ENCODE measurements at places on chromosomes 13 and 19.

GRCh38 chr19:34248941-34249340 is 5.4 kb upstream of the GARRE1 start:
- no peak for DNase-seq

GRCh38 chr13:102460806-102461205 is 59.0 kb upstream of the FGF14 start:
- no peak for DNase-seq

- DNase-seq, result no peak
These were observed 42.5 kb upstream of the ARGLU1 start for GRCh38 chr13:106610486-106610885.

GRCh38 chr19:38079926-38080380 is 144.1 kb downstream of the DPF1 start:
- peak; percentile 34 for DNase-seq

DNA sequence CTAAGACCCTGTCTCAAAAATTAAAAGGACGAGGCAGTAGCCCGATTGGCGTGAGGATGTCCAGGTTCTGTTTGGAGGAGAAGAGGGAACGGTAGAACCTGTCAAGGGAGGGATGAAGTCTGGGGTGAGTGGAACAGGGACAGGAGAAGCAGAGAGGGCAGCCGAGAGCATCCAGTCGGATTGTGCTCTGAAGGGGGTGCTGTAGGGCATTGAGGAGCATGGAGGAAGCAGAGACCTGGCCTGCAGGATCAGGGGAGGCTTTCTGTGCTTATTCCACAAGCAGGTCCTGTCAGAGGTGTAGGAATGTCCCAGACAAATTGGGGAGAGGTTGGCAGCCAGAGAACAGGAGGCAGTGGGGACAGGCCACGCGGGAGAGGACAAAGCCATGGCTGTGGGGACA is 14.1 kb downstream of the AP2A1 start:
- DNase-seq, result no peak

DNA sequence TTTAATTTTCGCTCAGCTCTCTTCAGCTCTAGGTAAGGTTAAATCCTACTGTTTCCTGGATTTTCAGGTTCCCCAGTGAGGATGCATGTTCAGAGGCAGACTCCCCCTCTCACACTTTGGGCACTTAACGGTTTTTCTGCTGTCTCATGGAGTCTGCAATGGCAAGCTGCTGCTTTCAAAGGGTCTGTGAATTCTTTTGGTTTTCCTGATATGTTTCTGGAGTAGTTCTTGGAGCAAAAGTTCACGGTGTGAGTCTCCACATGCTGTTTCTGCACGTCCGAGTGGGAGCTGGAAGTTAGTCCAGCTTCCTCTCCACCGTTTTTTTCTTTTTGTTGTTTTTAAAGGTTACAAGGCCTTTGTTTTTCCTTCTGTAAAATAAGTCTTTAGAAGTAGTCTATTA is 35.4 kb downstream of the DNAJC15 start:
- DNase-seq, result no peak

DNA sequence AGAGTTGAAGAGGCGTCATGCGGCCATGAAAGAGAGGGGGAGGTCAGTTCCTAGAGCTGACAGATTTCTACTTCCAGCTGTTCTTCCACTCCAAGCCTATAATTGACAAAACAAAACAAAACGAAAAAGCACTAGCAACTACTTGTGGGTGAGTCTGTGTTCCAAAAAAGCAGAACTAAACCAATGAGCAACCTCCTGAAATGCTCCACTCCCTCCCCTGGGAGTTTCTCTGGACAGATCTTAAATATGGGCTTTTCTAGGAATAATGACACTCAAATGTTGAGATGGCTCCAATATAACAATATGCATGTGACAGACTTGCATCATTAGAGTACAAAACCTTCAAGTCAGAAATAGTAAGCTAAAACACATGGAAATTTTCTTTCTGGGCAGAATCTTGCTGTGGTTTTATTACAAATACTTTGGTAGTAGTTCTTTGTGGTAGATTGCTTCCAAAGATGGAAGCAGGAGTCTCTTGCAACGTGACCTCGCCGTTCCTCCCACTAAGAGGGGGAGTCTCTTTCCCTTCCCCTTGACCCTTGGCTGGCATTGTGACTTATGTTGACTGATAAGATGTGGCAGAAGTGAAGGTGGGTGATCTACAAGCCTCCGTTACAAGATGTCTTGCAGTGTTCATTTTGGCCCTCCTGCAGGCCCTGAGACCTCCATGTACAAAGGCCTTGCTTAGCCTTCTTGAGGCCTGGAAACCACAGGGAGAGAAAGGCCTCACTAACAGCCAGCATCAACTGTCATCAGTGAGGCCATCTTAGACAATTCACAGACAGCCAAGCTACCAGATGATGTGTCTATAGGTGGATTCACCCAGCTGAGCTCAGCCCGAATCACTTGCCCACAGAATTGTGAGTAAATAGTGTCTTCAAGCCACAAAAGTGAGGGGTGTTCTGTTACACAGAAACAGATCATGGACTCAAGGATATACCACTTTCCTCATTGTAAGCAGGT is 173.1 kb upstream of the RFC3 start:
- DNase-seq, result no peak

GRCh38 chr13:114054264-114054663 is 78.2 kb downstream of the RASA3 start:
- no peak for DNase-seq

DNA sequence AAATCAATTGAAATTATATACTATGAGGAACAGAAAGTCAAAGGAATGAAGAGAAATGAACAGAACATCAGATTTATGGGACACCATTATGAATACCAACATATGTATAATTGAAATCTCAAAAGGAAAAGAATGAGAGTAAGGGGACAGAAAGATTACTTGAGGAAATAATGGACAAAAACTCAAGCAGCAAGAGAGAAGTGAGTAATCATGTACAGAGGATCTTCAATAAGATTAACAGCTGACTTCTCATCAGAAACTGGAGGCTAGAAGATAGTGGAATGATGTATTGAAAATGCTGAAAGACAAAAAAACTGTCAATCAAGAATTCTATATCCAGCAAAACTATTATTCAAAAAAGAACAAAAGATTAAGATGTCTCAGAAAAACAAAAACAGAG is 10.4 kb downstream of the MTUS2 start:
- DNase-seq, result no peak

DNA sequence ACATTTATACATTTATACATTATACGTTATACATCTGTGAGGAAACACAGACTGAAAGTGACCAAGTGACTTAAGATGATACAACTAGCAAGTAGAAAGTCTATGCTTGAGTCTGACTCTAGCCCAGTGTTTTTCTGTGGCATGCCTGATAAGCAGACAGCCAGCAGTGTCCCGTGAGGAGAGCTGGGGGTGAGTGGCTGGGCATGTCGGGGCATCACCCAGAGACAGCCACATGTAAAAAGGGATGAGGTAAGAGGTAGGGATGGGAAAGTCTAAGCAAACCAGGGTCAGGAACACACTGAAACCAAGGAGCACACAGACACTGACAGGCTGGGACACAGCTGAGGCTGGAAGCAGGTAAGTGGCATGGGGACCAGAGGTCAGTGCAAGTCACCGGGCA is 333.2 kb downstream of the FOXO1 start:
- no peak for DNase-seq

DNA sequence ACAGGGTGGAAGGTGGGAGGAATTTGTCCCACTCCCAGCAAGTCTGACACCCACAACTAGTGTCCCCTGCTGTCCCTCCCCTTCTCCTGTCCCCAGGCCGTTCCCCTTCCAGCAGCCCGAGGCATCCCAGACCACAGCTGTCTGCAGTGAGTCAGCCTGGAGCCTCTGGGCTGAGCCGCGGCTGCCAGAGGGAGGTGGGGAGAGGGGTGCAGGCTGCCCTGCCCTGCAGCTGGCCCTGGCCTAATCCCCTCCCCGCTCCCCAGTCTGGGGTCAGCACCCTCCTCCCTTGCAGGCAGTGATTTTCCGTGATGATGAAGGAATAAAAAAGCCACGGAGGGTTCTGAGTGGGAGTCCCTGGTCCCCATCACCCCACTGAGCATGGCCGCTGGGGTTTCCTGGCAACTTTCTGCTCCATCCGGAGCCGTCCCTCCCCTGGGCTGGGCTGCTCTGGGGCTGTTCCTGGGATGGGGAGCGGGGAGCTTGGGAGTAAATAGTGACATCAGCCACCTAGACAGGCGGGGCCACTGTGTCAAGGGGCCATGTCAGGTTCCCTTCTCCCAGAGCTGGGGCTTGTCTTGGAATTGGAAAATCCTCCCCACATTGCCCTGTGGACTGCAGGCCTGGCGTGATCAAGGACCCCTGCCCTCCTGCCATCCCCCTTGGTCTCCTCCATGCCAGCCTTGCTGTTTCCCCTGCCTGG is 16.8 kb downstream of the SPC24 start:
- no peak for DNase-seq

GRCh38 chr13:94329277-94329676 is 150.2 kb downstream of the DCT start:
- DNase-seq, result no peak

- DNase-seq, result no peak
These were observed 65.9 kb downstream of the ENOX1 start for GRCh38 chr13:43720780-43721397.

GRCh38 chr13:31056644-31057271 is 104.9 kb downstream of the HSPH1 start:
- DNase-seq, result no peak

DNA sequence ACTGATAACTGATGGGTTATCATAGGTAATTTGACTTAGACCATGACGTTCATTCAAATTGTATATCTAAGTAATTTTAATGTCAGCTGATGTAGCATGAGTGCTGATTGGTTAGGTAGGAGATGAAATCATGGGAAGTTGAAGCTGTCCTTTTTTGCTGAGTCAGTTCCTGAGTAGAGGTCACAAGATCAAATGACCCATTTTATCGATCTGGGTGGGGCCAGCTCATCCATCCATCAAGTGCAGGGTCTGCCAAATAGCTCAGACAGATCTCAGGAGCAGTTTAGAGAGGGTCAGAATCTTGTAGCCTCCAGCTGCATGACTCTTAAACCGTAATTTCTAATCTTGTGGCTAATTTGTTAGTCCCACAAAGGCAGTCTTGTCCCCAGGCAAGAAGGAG is 35.3 kb upstream of the CD177 start:
- DNase-seq, result no peak

DNA sequence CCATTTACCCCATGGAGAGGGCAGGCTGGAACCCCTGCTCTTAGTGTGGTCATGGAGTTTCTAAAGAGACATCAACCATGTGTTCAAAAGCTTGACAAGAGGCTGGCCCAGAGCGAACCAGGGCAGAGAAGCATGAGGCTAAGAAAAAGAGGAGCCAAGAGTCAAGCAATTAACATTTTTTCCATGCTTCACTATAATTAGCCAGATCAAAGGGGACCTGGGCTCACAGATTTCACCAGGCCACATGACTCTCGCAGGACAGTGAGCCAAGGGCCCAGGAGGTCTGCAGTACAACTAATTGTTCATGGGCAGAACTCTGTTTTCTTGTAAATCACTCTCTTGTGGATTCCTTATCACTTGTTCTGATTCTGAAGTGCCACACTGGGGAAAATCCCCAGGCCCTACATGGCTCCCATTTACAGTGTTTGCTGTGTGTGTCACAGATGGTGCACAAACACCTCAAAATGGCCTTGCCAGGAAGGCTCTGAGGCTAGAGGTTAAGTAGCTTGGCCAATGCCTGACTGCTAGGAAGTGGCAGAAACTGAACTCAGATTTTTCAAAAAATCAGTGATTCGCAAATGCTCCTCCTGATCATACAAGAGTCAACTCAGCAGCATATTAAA is 101.2 kb downstream of the LHFPL6 start:
- DNase-seq, result no peak

DNA sequence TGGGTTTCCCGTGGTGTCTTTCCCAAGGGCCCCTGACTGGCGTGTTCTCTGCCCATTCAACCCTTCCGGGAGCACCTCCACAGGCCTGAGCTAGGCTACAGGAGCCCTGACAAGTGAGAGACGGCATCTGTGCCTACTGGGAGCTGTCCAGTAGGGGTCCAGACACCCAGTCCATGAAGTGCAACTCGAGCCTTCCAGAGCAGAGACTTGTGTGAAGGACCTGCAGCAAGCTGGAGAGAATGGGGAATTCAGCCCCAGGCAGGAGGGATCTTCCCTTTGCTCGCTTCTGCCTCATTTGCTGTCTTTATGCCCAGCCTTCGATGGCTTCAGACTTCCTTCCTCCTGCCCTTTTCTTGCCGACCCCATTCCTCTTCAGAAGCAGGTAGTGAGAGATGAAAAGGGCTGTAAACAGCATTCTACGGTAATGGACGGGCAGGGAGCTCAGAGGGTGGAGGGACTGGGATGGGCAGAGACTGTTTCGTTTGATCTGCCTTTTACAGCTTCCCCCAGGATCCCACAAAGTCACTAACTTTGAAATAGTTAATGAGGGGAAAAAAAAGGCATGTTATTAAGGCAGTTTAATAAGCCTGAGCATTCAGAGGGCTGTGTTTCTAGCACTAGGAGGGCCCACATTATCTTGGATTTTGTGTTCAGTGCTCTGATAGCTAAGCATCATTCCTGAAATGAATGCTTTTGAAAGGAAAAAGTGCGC is 327.6 kb downstream of the FGF9 start:
- DNase-seq, result no peak

DNA sequence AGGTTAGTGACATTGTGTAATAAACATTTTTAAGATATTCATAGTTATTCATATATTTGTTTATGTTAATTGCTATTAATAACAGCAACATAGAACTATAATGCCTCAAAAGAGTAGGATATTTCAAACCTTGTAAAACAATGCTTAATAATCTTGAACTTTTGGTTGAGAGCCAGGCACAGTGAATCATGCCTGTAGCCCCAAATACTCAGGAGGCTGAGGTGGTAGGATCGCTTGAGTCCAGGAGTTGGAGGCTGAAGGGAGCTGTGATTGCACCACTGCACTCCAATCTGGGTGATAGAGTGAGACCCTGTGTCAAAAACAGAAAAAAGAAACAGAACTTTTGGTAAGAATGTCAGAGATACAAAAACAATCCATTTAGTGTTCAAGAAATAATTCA is 213.9 kb upstream of the SLITRK1 start:
- DNase-seq, result no peak

GRCh38 chr13:67130444-67130843 is 99.7 kb downstream of the PCDH9 start:
- no peak for DNase-seq

DNA sequence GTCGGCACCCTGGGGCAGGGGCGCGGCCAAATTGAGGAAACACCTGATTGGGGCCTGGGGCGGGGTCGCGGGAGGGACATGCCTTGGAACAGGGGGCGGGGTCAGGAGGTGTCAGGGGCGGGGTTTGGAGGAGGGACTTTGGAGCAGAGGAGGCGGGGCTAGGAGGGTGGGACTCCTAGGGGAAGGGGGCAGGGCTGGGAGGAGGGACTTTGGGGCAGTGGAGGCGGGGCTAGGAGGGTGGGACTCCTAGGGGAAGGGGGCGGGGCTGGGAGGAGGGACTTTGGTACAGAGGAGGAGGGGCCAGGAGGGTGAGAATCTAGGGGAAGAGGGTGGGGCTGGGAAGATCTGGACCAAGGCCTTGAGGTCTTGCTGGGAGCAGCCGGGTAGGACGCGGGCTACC is 21.9 kb downstream of the GRIN2D start:
- peak; percentile 93 for DNase-seq

DNA sequence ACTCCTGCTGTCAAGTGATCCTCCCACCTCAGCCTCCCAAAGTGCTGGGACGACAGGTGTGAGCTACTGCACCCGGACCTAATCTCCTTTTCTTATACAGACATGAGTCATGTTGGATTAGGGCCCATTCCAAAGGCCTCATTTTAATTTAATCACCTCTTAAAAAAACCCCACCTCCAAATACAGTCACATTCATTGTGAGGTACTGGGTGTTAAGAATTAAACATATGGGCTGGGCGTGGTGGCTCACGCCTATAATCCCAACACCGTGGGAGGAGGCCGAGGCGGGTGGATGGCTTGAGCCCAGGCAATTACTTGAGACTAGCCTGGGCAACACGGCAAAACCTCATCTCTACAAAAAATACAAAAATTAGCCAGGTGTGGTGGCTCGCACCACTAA is 46.6 kb downstream of the PIN1 start:
- no peak for DNase-seq

GRCh38 chr19:39515551-39516191 is 732 bp downstream of the SELENOV start:
- DNase-seq, result no peak
